ENCODE measurements at places on chromosomes 4 and X.

DNA sequence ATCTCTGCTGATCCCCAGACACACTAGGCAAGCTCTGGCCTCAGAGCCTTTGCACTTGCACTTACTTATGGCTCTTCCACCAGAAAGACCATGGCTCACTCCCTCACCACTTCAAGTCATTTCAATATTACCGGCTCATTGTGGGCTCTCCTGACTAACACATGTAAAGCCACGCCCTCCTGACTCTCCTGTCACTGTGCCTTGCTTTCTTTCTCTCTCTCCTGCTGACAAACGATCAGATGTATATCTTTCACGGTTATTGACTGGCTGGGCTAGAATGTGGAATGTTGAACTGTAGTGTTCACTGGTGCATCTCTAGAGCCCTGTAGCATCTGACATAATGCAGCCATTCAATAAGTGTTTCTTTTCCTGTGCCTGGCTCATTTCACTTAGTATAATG, 425.1 kb downstream of the RAB28 start:
- no peak for DNase-seq

DNA sequence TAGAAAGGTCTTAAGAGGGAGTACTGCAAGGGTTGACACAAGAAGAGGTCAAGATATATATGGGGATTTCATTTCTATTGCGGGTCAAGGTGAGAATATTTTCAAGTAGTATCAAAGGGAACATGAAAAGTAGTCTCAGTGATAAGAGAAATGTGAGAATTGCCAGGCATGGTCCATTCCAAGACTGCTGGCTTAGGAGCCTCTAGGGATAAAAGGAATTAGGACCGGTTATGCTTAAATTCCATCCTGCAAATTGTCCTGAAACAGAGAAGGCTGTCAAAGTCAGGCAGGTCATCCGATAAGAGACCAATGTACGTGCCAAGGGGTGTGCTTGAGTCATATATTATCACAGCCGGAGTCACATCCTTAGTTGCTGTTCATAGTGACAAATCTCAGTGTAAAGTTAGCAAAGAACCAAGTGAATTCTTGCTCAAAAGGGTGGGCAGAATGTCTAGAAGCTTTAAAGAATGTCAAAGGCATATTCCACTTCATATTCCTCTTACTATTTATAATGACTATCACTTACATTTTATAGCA, 133.6 kb downstream of the CBLL2 start:
- no peak for DNase-seq

- no peak for DNase-seq
Observed at GRCh38 chrX:71489540-71489939, 43.4 kb upstream of the OGT start.

DNA sequence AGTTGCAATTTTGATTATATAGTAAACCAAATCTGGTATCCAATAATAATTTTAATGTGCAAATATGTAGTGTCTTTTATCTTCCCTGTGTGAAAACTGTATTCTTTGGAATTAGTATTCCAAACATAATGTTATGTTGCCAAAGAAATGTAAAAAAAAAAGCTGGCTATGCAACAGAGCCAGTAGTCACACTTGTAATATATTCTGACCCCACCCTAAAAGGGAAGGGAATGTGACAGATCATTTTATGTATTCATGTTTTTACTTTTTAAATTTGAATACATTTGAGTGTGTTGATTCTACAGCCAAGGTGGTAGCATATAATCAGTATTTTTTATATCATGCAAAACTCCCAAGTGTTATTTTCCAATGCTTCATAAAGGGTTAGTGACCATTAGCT, 27.9 kb upstream of the MCUB start:
- no peak for DNase-seq

GRCh38 chr4:8061573-8061972, 97.0 kb downstream of the ABLIM2 start:
- no peak for DNase-seq

DNA sequence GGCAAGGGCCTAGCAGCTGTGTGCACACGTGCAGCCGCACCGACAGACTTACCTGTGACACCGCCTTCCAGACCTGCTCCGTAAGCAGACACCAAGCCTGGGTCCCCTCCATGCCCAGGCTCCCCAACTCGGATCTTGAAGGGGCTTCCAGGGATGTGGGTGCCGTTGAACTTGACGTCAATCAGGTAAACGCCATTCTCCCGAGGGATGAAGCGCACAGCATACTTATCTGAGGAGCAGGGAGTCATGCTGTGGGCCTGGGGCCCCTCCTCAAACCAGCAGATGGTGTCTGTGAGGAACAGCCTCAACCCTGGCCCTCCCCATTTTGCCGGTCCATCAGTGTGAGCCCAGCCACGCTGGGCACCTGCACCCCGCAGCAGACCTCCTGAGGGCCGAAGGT, 24.5 kb downstream of the FLNA start:
- no peak for DNase-seq

GRCh38 chr4:10011277-10011676, 10.0 kb downstream of the SLC2A9 start:
- no peak for DNase-seq

DNA sequence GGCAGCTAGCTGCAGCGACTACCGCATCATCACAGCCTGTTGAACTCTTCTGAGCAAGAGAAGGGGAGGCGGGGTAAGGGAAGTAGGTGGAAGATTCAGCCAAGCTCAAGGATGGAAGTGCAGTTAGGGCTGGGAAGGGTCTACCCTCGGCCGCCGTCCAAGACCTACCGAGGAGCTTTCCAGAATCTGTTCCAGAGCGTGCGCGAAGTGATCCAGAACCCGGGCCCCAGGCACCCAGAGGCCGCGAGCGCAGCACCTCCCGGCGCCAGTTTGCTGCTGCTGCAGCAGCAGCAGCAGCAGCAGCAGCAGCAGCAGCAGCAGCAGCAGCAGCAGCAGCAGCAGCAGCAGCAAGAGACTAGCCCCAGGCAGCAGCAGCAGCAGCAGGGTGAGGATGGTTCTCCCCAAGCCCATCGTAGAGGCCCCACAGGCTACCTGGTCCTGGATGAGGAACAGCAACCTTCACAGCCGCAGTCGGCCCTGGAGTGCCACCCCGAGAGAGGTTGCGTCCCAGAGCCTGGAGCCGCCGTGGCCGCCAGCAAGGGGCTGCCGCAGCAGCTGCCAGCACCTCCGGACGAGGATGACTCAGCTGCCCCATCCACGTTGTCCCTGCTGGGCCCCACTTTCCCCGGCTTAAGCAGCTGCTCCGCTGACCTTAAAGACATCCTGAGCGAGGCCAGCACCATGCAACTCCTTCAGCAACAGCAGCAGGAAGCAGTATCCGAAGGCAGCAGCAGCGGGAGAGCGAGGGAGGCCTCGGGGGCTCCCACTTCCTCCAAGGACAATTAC, 1.4 kb downstream of the AR start:
- peak; percentile 7 for DNase-seq

GRCh38 chr4:105137121-105137875, 9.4 kb upstream of the TET2 start:
- no peak for DNase-seq

GRCh38 chr4:147793569-147794313, 61.9 kb downstream of the ARHGAP10 start:
- no peak for DNase-seq

DNA sequence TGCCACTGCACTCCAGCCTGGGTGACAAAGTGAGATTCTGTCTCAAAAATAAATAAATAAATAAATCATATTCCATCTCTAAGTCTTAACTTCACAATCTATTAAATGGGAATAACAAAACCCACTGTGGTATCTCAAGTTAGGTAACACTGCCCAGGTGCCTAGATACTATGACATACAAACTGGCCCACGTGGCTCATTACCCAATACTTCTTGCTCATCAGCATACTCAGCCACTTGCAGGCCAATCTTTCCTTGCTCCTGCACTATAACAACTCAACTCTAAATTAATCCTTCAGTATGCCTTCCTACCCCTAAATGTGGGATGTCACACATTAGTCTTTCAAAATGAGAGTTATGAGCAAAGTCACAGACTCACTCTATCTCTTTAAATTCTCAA, 230.1 kb downstream of the OPHN1 start:
- DNase-seq: no peak

DNA sequence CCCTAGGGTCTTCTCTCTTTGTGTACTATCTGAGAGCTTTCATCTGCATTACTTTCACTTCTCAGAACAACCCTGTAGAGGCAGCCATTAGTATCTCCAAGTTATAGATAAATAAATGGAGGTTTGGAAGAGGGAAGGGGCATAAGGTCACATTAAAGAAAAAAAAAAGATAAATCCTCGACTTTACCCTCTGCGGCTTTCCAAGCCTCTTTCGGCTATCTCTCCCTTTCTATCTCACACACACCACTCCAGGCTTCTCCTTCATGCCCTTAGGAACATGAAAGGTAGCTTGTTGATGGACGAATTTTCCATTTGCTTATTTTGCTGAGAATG, 660 bp upstream of the ARHGEF9 start:
- DNase-seq: no peak

DNA sequence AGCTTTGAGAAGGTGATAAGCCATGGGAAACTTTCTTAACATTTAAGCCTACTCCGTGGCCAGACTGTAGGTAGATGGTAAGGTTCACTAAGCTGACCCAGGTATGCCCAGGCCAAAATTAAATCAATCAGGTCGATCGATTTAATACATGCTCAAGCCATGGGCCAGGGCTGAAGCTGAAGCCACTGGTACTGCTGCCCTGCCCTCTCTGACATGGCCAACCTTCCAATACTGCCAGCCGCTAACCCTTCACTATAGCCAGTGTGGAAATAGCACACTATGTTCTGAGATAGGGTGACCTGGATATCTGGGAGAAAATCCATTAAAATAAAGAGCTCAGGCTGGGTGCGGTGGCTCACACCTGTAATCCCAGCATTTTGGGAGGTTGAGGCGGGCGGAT, 31.6 kb downstream of the TSC22D3 start:
- DNase-seq: no peak

GRCh38 chr4:156247470-156247869, 293.8 kb upstream of the CTSO start:
- no peak for DNase-seq

- DNase-seq: no peak
Observed at GRCh38 chrX:17680732-17681413, 56.4 kb upstream of the SCML1 start.

DNA sequence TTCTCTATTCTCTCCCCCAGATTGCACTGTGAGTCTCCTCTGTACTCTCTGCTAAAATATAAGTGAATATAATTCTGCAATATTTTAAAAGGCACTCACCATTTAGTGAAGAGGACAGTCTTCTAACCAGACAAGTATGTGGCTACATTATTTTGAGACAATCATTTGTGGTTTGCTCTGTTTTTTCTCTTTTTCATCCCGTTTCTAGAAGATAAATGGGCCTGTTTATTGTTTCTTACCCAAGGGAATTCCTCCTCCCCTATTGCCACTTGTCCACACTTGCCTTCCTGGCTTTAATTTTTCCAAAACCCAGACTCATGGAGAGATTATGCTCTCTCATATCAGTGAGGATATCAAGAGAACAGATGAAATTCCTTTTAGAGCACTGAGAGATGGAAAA, 18.6 kb upstream of the IL13RA2 start:
- no peak for DNase-seq

DNA sequence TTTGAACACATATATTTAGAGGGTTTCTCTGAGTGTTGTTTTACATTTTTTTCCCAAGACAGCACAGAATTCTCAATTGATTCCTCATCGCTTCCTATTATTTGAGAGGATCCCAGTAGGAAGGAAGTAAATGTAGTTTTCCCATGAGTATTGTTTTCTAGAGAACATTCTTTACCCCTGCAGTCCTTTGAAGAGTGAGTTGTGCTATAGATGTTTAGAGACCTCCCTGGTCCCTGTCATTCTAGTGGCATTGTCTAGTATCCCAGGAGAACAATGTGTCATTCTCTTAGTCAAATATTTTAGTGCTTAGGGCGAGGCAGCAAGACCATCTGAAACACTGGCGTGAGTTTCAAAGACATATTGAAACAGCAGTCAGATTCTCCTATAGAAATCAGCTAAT, 32.5 kb downstream of the SORBS2 start:
- DNase-seq: no peak

- DNase-seq: no peak
Observed at GRCh38 chr4:57182132-57182874, 72.1 kb upstream of the IGFBP7 start.

GRCh38 chr4:128981377-128981776, 112.0 kb downstream of the SCLT1 start:
- DNase-seq: no peak

DNA sequence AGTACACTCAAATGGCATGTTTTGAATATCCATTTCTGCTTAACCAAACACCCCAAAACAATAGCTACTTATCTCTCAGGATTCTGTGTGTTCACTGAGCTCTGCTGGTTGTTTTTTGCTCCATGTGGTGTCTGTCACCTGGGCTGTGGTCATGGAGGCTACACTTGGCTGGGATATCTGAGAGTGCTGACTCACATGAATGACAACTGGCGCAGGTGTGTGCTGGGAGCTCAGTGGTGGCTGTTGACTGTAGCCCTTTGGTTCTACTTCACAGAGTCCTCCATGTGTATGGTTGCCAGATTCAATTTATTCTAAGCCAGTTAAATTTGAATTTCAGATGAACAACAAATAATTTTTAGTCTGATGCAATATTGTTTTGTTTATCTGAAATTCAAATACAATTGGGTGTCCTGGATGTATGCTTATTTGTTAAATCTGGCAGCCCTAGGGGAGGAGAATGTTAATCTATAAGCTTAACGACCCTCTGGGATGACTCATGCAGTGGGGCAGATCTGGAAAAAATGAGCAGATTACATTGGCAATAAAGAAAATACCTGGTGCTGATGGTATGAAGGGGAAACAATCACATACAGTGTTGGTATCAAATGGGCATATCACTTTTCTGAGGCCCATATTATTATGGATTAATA, 28.2 kb upstream of the TCEAL4 start:
- no peak for DNase-seq

- DNase-seq: no peak
Observed at GRCh38 chrX:16060252-16060651, 63.1 kb upstream of the GRPR start.

DNA sequence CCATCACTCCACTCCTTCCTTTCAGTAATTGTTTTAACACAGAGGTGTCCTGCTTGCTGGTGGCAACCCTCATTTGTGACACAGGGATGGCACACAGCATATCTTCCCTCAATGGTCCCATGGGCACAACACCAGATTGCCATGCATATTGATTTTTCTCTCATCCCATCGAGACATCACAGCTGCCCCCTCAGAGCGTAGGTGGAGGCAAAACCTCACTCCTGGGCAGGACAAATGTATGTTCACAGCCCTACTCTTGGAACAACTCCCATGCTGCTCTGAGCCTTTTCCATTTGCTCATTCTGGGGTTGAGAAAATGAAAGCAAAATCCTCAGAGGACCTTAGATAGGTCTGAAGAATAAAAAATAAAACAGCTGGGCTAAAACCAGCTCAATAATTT, 172.2 kb downstream of the GABRB1 start:
- no peak for DNase-seq

- no peak for DNase-seq
Observed at GRCh38 chr4:140472156-140472555, 25.9 kb downstream of the MGAT4D start.

DNA sequence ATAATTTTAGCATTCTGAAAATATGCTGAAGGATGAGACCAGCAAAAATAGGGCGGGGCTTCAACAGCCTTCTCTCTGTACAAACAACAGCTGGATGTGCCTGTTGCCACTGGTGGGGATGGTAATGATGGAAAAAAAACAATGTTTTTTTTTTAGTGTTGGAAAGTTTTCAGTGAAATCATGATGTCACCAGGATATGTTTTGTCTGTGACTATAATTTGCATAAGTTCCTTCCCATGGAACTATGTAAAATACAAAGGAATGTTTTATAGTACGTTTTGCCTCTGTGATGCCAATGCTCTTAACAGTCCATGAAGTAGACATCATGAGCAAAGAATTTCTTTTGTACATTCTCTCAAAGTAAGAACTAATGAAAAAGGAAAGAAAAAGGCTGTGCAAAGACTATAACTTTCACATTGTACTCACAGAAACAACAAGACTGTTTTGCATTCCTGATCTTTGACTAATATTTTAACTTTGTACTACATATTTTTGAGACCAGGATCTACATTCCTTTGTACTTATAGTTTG, 589.7 kb downstream of the SPRY1 start:
- DNase-seq: peak; percentile 66
